Cardiac ventricle fibroblast (primary cell): ENCODE measurements at places on chromosomes 6 and 20. TPM values are rescaled to one million over a fixed set of nuclear protein-coding genes. Genes with fewer than 3 reads are reported as not detected.

Gene HRH3
- total RNA-seq, result not detected in 2 replicates

Gene SALL4
- 0.44 TPM in 1 of 2 replicates, not detected in the other for total RNA-seq

Gene CGA
- total RNA-seq, result not detected in 2 replicates

Gene RFX6
- not detected in 2 replicates for total RNA-seq

Gene CLPSL1
- total RNA-seq, result not detected in 2 replicates

Gene KCNK5
- total RNA-seq, result not detected in 2 replicates

Gene SIRPD
- not detected in 2 replicates for total RNA-seq

Gene MUC21
- total RNA-seq, result not detected in 2 replicates

Gene FGD2
- total RNA-seq, result not detected in 2 replicates

Gene SLC24A3
- total RNA-seq, result 0.12 TPM in 1 of 2 replicates, not detected in the other

Gene VSX1
- not detected in 2 replicates for total RNA-seq

Gene FNDC11
- total RNA-seq, result 0.05 and 0.12 TPM in 2 replicates

Gene EEF1A2
- not detected in 2 replicates for total RNA-seq

Gene ROMO1
- 183 and 211 TPM in 2 replicates for total RNA-seq

Gene SRSF12
- total RNA-seq, result 0.24 and 0.62 TPM in 2 replicates

Gene STMND1
- not detected in 2 replicates for total RNA-seq

Gene NHSL1
- total RNA-seq, result 6.7 and 10.8 TPM in 2 replicates

Gene PROKR2
- total RNA-seq, result not detected in 2 replicates

Gene COL9A3
- total RNA-seq, result 46.0 and 51.4 TPM in 2 replicates

Gene CDKAL1
- total RNA-seq, result 5.7 and 7.8 TPM in 2 replicates

Gene RPP40
- 10.4 and 17.5 TPM in 2 replicates for total RNA-seq

Gene MYO6
- total RNA-seq, result 7.0 and 8.4 TPM in 2 replicates

Gene LAMA4
- total RNA-seq, result 638 and 750 TPM in 2 replicates

Gene SCUBE3
- 2.1 and 2.9 TPM in 2 replicates for total RNA-seq

Gene CTAGE9
- not detected in 2 replicates for total RNA-seq

Gene DYNLT2
- 0.19 and 0.49 TPM in 2 replicates for total RNA-seq

Gene SESN1
- 26.2 and 26.3 TPM in 2 replicates for total RNA-seq

Gene ABT1
- 8.1 and 11.7 TPM in 2 replicates for total RNA-seq

Gene PPP1R18
- 51.2 and 57.3 TPM in 2 replicates for total RNA-seq

Gene OR2H2
- not detected in 2 replicates for total RNA-seq

Gene FILIP1
- total RNA-seq, result 0.69 and 1.1 TPM in 2 replicates

Gene GNAS-AS1
- total RNA-seq, result 0.49 and 0.75 TPM in 2 replicates

Gene SLC22A3
- 4.5 and 6.3 TPM in 2 replicates for total RNA-seq

Gene ISM1
- not detected in 2 replicates for total RNA-seq

Gene KIF6
- 0.20 and 0.31 TPM in 2 replicates for total RNA-seq

Gene UTRN
- total RNA-seq, result 27.2 and 54.8 TPM in 2 replicates

Gene ZBP1
- not detected in 2 replicates for total RNA-seq

Gene LRRC73
- total RNA-seq, result 0.15 and 0.44 TPM in 2 replicates
